ENCODE measurements at places on chromosomes 12 and 14.

GRCh38 chr12:93179792-93180191, 197.9 kb upstream of the NUDT4 start:
- DNase-seq = no peak

GRCh38 chr12:61998791-61999190, 261.4 kb upstream of the USP15 start:
- no peak for DNase-seq

- no peak for DNase-seq
Observed at GRCh38 chr12:103812789-103813188, 28.2 kb downstream of the NT5DC3 start.

GRCh38 chr12:131091413-131091975, 137.8 kb downstream of the ADGRD1 start:
- DNase-seq = no peak

- DNase-seq = no peak
Observed at GRCh38 chr12:131141514-131141913, 187.8 kb downstream of the ADGRD1 start.
